Purkinje cell (primary cell): ENCODE measurements at places on chromosomes 3 and 15. TPM values are rescaled to one million over a fixed set of nuclear protein-coding genes. Genes with fewer than 3 reads are reported as not detected.

The PP2D1 gene
- polyA plus RNA-seq: not detected in 2 replicates

The KBTBD13 gene
- polyA plus RNA-seq: not detected in 2 replicates

The GP5 gene
- not detected in 2 replicates for polyA plus RNA-seq

The UBAP1L gene
- 2.3 and 2.7 TPM in 2 replicates for polyA plus RNA-seq

The CCDC39 gene
- 2.8 and 3.5 TPM in 2 replicates for polyA plus RNA-seq

The P2RY12 gene
- polyA plus RNA-seq: 0.27 TPM in 1 of 2 replicates, not detected in the other

The VWA5B2 gene
- 0.89 and 2.1 TPM in 2 replicates for polyA plus RNA-seq

The LAMB2 gene
- polyA plus RNA-seq: 12.6 and 20.2 TPM in 2 replicates

The FBXL22 gene
- polyA plus RNA-seq: 0.45 TPM in 1 of 2 replicates, not detected in the other

The UROC1 gene
- not detected in 2 replicates for polyA plus RNA-seq

The BSN gene
- polyA plus RNA-seq: 1.5 and 4.4 TPM in 2 replicates

The PLA2G4F gene
- not detected in 2 replicates for polyA plus RNA-seq

The MYEF2 gene
- 27.2 and 35.0 TPM in 2 replicates for polyA plus RNA-seq

The MUC20 gene
- polyA plus RNA-seq: 2.7 and 3.4 TPM in 2 replicates

The SLC28A2 gene
- polyA plus RNA-seq: 0.70 TPM in 1 of 2 replicates, not detected in the other

The IFT80 gene
- 33.6 and 48.5 TPM in 2 replicates for polyA plus RNA-seq

The POLR2M gene
- 25.9 and 33.5 TPM in 2 replicates for polyA plus RNA-seq

The NKIRAS1 gene
- 80.5 and 100 TPM in 2 replicates for polyA plus RNA-seq

The PPM1L gene
- 20.3 and 23.6 TPM in 2 replicates for polyA plus RNA-seq

The SERPINI1 gene
- polyA plus RNA-seq: 687 and 886 TPM in 2 replicates

The PARP16 gene
- 1.7 TPM in 2 replicates for polyA plus RNA-seq

The NLGN1 gene
- 12.7 and 14.2 TPM in 2 replicates for polyA plus RNA-seq

The KNG1 gene
- polyA plus RNA-seq: not detected in 2 replicates

The RTP3 gene
- not detected in 2 replicates for polyA plus RNA-seq

The ZPLD1 gene
- polyA plus RNA-seq: not detected in 2 replicates

The EPHA3 gene
- polyA plus RNA-seq: 3.9 and 7.2 TPM in 2 replicates

The ANKDD1A gene
- polyA plus RNA-seq: 6.2 and 13.6 TPM in 2 replicates
